ENCODE measurements at places on chromosomes 12 and 14. TPM values are rescaled to one million over a fixed set of nuclear protein-coding genes. Genes with fewer than 3 reads are reported as not detected.

- peak; percentile 84 for DNase-seq
These were observed 6.3 kb upstream of the MLXIP start for GRCh38 chr12:122072031-122072970.

DNA sequence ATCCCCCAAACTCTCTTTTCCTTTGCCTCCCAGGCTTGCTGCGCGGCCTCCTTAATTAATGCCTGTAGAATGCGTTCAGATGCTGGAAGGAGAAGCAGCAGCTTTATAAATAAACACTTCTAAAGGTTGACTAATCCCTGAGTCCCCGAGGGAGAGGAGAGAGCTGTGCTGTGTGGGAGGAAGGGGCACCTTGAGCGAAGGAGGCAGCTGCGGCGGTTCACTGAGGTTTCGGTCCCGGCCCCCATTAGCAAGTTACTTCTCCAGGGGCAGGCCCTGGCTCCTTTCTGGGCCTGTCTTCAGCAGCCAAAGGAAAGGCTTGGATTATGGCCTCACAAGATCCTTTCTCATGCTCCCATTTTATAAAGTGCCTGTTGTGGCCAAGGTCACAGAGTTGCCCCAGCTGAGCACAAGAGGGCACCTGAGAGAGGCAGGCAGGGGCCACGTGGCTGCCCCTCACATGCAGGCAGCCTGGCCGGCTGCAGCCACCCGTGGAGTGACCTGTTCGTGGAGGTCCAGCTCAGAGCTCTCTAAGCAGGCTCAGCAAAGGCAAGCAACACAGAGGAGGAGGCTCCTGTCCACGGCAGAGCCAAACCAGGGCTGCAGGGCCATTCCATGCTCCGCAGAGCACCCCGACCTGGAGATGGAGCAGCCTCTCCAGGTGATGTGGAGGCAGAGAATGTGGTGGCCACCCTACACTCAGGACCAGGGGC lies 15.0 kb upstream of the CACNA2D4 start:
- no peak for DNase-seq

GRCh38 chr12:109134186-109134917 lies 18.0 kb downstream of the ACACB start:
- DNase-seq: no peak

Gene ACVR1B
- polyA plus RNA-seq: 29.0 TPM

DNA sequence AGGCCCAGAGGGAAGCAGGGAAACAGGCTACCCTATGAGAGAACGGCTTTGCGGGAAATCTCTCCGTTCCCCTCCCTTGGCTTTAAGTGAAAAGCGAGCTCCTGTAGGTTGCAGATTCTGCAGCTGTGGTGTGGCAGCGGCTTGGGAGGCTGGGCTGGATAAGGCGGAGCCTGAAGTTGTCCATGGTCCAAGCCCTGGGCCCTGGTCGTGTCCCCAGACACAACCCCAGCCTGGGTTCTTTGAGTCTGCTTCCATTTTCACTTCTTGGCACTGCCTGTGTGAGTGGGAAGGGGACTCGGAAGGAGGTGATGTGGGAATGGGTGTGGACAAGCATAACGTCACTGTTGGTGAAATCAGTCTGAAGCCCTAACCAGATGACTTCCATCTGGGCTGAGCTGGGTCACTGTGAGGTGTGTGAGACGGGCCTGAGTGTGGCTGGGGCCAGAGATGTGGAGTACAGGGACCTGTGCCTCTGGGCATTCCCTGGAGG lies 43.0 kb upstream of the CTDSP2 start:
- DNase-seq: peak; percentile 40

DNA sequence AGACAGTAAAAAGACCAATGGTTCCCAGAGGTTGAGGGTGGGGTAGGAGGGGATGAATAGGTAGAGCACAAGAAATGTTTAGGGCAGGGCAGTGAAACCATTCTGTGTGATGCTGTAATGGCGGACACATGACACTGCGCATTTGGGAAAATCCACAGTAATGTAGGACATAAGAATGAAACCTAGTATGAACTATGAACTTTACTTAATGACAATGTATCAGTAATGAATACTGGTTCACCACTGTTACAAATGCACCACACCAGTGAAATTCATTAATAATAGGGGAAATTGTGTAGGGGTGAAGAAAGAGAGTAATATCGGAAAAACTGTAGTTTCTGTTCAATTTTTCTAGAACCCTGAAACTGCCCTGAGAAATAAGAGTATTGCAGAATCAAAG lies 5.6 kb downstream of the ERH start:
- DNase-seq: no peak

- DNase-seq: peak; percentile 65
These were observed 513 bp downstream of the BCAT1 start for GRCh38 chr12:24948420-24948756.

DNA sequence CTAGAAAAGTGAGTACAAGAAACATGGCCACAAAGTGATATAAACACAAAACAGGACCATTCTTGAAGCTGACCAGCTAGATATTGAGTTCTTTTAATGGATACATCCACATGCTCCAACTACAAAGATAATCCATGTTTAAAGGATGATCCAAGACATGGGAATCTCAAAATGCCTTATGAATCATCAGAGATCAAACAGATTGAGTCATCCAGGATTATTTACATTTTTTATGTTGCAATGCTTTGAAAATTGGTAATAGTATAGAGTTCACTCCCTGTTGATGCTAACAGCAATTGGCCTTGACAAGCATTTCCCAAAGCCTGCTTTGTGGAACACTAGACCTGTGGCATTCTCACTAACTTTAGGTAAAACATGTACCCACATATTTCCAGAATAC lies 293.0 kb upstream of the TBX3 start:
- no peak for DNase-seq

Gene TUBA1C
- polyA plus RNA-seq: 2,352 TPM

GRCh38 chr12:75759842-75760572 lies 248.6 kb upstream of the KRR1 start:
- DNase-seq: peak; percentile 12

DNA sequence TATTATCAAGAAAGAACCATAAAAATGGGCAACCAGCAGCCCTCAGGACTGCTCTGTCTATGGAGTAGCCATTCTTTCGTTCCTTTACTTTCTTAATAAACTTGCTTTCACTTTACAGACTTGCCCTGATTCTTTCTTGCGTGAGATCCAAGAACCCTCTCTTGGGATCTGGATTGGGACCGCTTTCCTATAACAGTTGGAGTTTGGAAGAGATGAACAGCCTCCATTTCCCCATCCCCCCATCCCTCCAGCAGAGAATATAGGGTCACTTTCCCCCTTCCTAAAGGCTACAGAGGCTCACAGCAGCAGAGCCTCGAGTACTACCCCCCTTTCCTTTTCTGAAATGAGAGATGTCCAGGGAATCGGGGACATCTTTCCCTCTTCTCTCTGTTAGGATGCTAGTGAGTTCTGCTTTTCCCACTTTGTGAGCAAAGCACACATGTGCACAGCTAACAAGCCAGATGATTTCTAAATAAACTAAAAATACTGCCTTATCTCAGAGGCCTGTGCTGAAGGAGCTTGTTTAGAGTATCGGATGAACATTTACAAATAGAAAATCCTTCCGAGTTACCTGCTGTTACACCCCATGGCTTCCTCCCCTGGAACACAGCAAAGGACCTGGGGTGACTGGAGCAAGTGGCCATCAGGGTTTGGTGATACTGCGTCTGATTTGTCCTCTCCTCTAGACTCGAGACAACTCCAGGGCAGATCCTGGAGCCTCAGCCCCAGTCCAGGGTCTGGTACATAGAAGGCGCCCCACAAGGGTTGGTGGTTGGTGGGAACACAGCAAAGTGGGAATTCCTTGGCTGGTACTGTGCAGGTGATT lies 144.2 kb downstream of the SLC38A6 start:
- DNase-seq: no peak

Gene HHIPL1
- 1.3 TPM for polyA plus RNA-seq

- peak; percentile 75 for DNase-seq
These were observed 14.2 kb downstream of the ELK3 start for GRCh38 chr12:96208346-96208745.

DNA sequence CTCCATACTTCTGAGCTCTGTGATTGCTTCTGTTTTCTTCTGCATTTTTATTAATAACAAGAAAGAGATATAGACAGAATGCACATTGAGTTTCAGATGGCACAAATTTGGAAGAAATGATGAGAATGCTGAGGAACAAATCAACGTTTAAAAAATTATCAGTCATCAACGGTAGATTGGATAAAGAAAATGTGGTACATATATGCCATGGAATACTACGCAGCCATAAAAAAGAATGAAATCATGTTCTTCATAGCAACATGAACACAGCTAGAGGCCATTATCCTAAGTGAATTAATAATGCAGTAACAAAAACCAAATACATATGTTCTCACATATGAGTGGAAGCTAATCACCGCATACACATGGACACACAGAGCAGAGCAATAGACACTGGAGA lies 81.8 kb downstream of the DUSP6 start:
- DNase-seq: no peak

DNA sequence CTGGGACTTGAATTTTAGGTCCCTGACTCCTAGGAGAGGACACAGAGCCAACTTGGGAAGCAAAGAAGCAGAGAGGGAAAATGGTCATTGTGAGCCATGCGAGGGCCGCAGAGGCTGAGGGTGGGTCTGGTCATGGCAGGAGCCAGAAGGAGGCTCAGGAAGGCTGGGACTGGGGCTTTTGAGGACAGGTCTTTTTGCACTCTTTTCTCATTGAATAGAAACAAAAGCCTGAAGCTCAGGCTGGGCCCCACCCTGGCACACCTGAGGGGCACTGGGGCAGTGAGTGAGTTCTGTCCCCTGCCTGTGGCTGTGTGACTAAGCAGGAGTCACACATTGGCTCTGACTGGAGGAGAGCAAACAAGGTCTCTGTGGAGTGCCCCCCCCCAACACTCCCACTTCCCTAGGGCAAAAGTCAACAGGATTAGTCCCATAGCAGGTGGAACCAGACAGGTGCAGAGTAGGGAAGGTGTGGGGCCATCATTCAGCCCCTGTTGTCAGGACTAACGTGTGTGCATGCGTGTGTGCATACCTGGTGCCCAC lies 2.8 kb downstream of the KRT7 start:
- no peak for DNase-seq

GRCh38 chr12:68377881-68378280 lies 45.7 kb upstream of the MDM1 start:
- no peak for DNase-seq

Gene ADAMTS20
- polyA plus RNA-seq: not detected

Gene RDH16
- 0.13 TPM for polyA plus RNA-seq

DNA sequence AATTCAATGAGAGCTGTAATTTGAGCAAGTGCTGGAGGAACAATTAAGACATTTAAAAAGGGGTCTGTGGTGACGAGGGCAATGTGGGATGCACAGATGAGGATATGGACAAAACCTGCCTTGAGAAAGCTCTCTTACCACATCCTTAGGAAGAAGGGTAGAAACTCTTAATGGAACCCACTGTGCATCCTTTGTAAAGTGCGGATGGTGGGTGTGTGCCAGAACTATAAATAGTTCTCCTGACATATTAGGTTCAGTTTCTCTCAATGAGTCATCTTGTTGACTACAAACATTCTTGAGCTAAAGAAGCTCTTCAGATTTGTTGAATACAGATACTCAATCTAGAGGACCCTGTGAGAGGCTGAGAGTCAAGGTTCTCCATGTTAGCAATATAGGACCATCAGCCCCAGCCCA lies 106.1 kb upstream of the ANO4 start:
- no peak for DNase-seq

Gene GDF3
- polyA plus RNA-seq: 3.1 TPM

Gene DBX2
- polyA plus RNA-seq: not detected

Gene CLEC4C
- polyA plus RNA-seq: not detected

Gene GNG2
- not detected for polyA plus RNA-seq

GRCh38 chr14:70697701-70698100 lies 56.0 kb downstream of the TTC9 start:
- DNase-seq: no peak

GRCh38 chr14:89399157-89399556 lies 17.9 kb downstream of the FOXN3 start:
- DNase-seq: no peak

DNA sequence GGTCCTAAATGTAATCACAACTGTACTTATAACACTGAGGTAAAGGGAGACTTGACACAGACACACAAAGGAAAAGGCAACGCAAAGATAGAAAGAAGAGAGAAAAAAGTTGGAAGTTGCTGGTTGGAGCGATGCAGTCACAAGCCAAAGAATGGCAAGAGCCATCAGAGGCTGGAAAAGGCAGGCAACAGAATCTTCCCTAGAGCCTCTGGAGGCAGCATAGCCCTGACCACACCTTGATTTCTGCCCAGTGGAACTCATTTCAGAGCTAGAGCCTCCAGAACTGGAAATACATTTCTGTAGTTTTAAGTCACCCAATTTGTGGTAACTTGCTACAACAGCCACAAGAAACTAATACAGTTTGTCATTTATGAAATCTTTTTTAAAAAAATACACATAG lies 89.2 kb downstream of the PUS7L start:
- DNase-seq: no peak

GRCh38 chr14:54691525-54692283 lies 124.8 kb downstream of the SAMD4A start:
- peak; percentile 82 for DNase-seq

DNA sequence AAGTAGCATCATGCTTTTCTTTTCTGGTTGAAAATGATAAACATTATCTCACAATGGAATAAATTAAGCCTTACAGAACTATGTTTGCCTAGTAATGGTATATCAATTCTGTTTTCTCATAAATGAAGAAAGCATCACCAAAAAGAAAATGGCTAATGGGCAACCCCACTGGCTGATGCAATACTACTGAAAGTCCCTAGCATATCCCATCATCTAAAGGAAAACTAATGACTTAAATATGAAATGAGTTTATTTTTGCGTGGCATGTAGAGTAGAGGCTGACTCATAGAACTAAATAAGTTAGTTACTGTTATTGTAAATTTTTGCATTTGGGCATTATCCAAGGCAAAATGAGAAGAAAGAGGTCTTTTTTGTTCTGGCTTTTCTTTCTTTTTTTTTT lies 1156.3 kb upstream of the SEL1L start:
- no peak for DNase-seq

DNA sequence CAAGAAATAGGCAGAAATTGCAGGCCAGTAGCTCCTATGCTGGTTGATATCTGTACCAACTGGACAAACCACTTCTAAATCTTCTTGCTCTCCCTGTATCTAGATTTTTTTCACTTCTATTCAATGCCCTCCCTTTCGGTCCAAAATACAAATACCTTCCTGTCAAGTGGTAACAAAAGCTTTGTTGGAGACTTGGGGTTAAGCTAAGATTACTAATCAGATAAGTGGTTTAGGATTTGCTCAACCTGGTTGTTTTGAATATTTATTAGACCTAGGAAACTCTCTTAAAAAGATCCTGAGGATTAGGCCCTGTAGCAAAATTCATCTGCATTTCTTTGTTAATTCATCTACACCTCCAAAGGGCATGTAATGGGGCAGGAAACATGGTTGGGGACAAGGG lies 410.1 kb downstream of the NAV3 start:
- DNase-seq: no peak

DNA sequence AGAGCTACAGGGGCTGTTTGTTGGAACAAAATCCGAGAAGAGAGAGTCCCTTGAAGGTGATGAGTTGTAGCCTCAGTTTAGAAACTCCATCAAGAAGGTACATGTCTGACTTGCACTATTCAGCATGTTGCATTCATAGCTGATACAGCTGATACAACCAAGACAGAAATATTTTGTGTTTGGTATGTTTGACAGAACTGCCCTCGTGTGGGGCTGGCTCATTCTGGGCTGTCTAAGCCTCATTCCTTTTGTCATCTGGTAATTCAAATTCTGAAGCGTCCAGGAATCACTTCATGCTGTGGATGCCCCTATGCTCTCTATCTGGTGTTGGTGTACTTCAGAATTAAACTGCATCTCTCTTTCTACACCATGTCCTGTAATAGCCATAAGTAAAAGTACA lies 126.3 kb downstream of the ANO6 start:
- DNase-seq: no peak

Data from endothelial cell of umbilical vein (primary cell).